ENCODE measurements at places on chromosomes 13 and 19.
A peak's percentile ranks its signal among the peaks of the same experiment; 100 is the strongest.

DNA sequence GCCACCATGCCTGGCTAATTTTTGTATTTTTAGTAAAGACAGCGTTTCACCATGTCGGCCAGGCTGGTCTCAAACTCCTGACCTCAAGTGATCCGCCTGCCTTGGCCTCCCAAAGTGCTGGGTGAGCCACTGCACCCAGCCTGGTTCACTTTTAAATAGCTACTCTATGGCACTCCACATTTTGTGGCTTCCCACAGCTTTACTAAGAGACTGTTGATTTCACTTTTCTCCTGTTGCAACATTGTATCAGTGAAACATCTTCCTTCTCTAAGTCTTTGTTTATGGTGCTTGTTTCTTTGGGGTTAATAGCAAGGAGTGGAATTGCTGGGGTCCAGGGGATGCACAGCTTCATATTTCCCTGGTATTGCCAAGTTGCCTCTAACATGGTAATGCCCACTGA lies 12.3 kb downstream of the TMEM38A start:
- no peak for DNase-seq

- peak; percentile 94 for DNase-seq
Measured at GRCh38 chr19:4567584-4568071, 8.1 kb upstream of the SEMA6B start.

DNA sequence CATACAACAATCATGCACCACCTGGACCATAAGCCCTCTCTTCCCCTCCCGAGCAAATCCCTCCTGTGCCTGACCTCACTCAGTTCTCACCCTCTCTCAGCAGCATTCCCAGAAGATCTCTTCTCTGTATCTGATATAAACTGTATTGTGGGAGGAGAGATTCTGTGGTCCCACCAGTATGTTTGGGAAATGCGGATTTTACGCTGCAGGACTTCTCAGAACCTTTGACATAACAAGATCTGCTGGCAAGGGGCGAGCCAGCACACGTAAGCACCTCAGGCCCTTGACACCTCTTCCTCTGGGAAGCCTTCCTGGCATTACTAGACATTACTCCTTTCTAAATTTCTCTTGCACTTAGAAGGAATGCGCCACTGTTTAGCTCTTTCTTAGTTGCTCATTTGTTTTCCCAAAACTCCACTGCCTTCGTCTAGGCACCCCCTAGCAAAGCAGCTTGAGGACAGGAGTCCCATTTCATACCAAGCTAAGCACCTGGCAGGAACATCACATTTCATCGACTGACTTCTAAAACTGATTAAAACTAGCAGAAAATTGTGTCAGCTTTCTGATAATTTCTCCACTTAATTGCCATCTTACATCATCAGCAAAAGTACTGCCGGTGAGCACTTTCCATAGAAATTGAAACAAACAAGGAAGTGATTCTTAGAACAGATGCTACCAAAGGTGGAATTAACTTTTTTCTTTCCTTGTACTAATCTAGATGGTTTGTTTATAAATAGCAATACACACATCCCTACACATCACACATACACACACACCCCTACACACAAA lies 63.2 kb downstream of the CCDC70 start:
- DNase-seq, result no peak

- peak; percentile 45 for DNase-seq
Measured at GRCh38 chr19:40084948-40085347, 5.8 kb downstream of the ZNF780A start.

DNA sequence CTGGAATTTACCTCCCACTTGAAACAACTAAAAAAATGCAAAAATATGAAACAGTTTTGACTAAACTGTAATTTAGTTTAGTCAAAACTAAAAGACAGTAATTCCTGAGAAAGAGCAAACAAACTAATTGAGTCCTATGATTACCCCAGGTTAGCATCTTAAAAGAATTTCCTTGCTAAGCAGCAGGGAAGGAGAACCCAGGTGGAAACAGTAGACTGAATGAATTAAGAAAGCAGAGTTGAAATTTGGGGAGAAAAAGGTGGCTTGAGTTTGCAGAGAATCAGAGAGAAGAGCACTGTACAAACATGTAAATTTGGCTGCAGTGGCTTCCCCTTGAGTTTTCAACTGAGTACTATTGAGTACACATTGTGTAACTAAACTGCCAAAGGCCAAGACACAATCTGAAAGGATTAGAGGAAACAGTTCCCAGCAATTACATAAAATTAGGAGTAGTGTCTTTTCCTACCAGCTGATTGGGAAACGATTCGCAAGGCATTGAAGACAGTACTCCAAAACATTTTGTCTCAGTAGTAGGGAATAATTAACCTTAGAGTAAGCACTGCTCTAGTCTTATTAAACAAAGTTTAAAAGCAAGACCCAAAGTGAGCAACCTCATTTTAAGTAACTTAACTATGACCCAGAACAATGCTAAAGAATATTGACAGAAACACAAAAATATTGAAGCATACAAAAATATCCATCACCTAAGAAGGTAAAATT lies 820.5 kb downstream of the DACH1 start:
- no peak for DNase-seq

Measured in ELF-1 (cell line).